ENCODE measurements at places on chromosomes 6 and 20.

DNA sequence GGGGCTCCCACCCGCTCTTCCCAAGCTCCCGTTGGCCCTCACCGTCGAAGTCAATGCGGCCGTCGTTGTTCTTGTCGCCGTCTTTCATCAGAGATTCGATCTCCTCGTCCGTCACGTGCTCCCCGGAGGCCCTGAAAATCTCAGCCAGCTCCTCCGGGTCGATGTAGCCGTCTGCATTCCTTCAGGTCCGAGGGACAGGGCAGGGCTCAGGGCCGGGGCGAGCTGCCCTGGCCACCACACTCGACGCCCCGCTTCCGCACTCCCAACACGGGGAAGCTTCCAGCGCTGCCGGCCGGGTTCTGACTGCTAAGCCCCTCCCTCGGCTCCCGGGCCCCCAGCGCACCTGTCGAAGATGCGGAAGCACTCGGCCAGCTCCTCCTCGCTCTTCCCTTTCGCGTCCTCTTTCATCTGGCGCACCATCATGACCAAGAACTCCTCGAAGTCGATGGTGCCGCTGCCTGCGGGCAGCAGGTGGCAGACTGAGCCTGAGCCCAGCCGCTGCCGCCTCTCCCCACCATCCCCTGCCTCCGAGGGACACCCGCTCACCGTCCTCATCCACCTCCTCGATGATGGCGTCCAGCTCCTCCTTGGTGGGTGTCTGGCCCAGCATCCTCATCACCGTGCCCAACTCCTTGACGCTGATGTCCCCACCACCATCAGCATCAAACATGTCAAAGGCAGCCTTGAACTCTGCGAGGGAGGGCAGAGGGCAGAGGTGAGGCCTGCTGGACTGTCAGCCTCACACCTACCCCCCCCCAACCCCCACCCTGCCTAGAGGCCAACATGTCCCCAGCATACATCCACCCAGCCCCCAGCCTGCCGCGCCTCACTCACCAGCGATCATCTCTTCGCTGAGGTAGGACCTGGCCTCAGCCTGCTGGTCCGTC lies 2.9 kb downstream of the TNNC2 start:
- peak; percentile 62 for DNase-seq

- no peak for DNase-seq
Measured at GRCh38 chr20:50541606-50542041, 31.4 kb downstream of the PTPN1 start.

GRCh38 chr20:37421988-37422387 lies 76.0 kb downstream of the SRC start:
- no peak for DNase-seq

- no peak for DNase-seq
Measured at GRCh38 chr6:114288701-114289495, 53.9 kb downstream of the HS3ST5 start.

DNA sequence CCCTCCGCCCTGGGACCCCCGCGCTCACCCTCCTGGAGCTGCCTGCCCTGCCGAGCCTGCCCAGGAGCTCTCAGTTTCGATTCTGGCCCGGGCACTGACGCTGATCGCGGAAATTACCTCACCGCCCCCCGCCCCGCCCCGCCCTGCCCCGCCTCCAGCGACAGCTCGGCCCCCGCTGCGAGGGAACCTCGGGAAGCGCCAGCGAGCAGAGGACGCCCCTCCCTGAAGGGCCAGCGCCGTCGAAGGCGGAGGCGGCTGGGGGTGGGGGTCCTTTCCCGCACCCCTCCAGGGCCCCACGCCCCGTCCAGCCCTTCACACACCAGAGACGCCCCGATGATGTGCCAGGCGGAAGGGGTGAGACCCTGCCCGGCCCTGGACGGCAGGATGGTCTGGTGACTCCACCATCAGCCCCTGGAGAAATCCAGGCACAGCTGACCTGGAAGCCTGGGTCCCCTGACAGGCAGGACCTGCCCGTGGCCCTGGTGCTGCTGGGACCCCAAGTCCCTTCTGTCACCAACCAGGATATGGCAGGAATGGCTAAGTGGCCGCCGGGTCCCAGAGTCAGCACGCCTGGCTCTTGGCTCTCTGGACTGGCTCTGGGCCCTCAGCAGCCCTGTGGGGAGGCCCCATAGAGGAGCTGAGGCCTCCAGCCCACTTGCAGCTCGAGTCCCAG lies at the start of gene HELZ2:
Gene HELZ2, minus strand, starts transcription at position 84 of the 673 bp plus-strand sequence. CDS start 1,854 bp downstream, outside the sequence.
- peak; percentile 90 for DNase-seq

DNA sequence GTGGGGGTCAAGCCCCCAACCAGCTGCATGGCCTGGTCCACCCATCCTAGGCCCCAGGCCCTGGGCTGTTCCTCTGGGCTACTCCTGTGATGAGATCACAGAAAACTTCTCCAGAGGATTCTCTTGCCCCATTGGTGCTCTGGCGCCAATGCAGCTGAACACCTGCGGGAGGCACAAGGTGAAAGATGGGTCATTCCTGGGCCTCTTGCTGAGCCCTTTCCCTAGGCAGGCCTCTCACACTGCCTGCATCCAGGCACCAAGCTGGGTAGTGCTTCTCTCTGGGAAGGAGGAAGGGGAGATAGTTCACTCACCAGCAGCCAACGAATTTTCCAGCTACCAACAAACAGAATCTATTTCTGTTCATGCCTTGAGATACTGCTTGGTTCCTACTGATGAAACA lies 142.1 kb downstream of the PXDC1 start:
- no peak for DNase-seq

GRCh38 chr6:14060971-14061370 lies 56.6 kb upstream of the CD83 start:
- no peak for DNase-seq

DNA sequence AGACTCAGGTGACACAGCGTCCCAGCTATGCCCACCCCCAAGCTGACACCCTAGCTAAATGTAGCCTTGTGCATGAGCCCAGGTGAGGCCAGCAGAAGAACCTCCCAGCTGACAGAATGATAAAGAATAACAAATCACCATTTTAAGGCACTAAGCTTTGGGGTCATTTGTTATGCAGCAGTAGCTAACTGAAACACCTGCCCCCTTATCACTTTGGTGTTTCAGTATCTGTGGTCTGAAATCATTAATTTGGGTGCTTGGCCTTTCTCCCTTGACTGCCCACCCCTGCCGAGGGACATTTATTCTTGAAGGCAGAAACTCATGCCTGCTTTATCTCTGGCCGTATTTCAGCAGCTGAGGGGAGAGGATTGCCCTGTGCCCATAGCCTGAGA lies 30.0 kb downstream of the DACT2 start:
- no peak for DNase-seq

DNA sequence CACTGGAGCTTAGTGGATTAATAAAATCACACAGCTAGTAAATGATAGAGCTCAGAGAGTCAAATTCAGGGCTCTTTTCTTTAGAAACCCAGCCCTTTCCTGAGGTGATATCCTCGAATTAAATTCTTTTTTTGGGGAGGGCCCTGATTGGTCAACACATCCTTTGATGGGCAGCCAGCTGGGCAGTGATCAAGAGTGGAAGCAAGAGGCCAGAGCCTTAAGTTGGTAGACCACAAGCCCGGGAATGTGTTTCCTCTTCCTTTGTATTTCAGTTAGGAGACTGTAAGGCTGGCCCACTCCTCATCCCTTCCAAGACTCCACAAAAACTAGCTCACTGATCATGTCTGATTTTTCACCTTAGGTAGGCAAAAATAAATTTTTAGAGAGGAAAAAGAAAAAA lies 640.5 kb downstream of the DHX35 start:
- no peak for DNase-seq

- no peak for DNase-seq
Measured at GRCh38 chr6:162198925-162199324, 528.6 kb downstream of the PRKN start.

DNA sequence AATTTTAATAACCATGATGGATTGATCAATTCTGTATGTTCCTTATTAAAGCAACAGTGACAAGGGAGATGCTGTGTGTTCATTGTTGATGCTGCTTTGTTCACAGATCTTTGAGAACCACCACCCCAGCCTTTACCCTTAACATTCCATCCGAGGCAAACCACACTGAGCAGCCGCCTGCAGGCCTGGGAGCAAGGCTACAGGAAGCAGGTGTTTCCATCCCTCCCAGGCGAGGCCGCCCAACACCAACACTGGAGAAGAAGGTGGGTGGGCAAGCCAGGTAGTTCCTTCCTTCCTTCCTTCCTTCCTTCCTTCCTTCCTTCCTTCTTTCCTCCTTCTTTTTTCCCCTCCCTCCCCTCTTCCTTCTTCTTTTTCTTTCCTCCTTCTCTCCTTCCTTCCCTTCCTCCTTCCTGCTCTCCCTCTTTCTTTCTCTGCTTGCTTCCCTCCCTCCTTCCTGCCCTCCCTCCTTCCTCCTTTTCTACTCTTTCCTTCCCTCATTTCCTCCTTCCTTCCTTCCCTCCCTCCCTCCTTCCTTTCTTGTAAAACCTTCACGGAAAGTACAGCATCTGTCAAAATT lies 13.7 kb downstream of the TTLL2 start:
- DNase-seq = no peak

DNA sequence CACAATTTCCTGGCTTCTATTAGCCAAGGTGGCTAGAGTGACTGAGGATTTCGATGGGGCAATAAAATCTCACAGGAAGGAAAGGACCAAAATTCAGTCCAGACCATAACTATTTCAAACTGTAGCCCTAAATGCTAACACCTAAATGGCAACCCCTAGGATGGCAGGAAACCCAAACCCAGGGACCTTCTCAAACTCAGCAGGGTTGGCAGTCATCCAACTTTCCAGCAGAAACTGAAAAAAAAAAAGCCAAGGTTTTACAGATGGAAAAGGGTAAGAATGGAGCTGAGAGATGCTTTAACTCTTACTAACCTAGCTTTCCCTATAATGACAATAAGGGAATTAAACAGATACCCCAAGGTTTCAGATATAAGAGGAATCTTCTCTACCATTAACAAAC lies 10.5 kb downstream of the IBTK start:
- peak; percentile 24 for DNase-seq

DNA sequence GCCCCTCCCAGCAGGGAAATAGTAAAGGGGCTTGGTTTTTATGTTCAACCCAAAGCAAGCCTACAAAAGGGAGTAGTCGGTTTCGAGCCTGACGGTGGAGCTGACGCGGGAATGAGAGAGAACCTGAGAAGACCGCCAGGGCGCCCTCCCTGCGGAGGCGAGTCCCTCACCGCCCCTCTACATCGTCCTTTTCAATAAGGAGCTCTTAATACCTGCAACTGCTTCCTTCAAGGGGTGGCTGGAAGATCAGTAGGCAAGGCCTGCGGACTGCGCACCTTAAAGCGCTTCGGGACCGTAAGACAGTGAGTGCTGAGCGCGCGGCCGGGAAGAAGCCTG lies 709 bp upstream of the ZNF76 start:
- peak; percentile 73 for DNase-seq

DNA sequence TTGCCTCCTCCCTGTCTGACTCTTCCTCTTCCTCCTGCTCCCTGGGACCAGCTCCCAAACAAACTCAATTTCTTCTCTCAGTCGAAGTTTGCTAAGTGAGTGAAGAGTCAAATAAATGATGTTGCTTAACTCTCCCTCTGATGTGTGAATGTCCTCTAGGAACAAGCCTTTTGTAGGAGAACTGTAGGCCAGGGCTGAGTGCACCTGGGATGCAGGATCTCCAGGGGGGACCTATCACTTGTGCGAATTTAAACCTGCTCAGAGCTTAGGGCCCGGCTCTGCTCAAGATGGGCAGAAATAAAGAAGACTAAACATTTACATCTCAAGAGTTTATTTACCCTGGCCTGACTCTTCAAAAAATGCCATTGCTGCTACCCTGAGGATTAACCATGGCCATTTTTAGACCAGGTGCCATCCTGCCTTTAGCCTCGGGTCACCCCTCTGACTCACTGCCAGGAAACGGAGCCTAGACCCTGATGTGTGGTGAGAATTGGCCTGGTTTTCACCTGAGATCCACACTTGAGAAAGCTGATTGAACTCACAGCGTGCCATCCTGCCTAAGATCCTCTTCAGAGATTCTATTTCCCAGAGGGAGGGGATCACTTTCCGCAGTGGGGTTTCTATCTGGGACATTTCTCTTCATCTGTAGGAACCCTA lies 63.6 kb upstream of the CD93 start:
- no peak for DNase-seq

- DNase-seq = no peak
Measured at GRCh38 chr6:1730882-1731281, 121.2 kb downstream of the FOXC1 start.

GRCh38 chr6:9554806-9555205 lies 860.1 kb downstream of the TFAP2A start:
- no peak for DNase-seq

DNA sequence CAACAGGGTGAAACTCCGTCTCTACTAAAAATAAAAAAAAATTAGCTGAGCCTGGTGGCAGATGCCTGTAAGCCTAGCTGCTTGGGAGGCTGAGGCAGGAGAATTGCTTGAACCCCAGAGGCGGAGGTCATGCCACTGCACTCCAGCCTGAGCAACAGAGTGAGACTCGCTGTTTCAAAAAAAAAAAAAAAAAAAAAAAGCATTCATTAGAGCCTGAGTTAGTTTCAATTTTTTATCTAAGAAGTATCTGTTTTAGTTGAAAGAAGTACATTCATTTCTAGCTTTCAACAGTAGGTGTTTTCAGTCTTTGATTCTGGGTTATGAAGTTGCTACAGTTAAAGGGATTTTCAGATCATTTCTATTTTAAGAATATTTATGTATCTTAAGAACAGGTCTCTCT lies 42.2 kb downstream of the ZNF292 start:
- no peak for DNase-seq

- DNase-seq = peak; percentile 29
Measured at GRCh38 chr6:62150048-62150663, 135.9 kb downstream of the KHDRBS2 start.

GRCh38 chr6:17475606-17476244 lies 82.3 kb downstream of the CAP2 start:
- no peak for DNase-seq

DNA sequence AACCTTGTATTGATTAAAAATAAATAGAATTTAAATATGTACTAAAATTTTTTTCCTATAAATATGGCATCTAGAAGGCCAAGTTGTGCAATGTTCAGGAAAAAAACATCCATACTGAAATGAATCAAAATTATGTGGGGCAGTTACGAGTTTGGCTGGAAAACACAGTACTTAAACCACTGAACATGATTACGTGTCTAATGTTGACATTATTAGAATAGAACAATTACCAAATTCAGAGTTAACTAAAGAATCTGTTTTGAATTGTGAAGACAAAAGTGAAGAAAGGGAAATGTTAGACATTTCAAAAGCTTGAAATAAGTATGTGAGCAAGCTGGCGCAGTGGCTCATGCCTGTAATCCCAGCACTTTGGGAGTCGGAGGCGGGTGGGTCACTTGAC lies 57.2 kb downstream of the KLHL31 start:
- no peak for DNase-seq

Measured in SK-N-SH (cell line).